ENCODE measurements at places on chromosomes 6 and 20. TPM values are rescaled to one million over a fixed set of nuclear protein-coding genes. Genes with fewer than 3 reads are reported as not detected.

GRCh38 chr20:48298851-48299484 lies 513.7 kb upstream of the SULF2 start:
- DNase-seq, result peak; percentile 75

The OR2J3 gene
- not detected for polyA plus RNA-seq

- DNase-seq, result no peak
Measured at GRCh38 chr6:137216875-137217553, 2.2 kb downstream of the IFNGR1 start.

GRCh38 chr6:158377860-158378259 lies 65.6 kb downstream of the TULP4 start:
- DNase-seq, result no peak
